ENCODE measurements at places on chromosomes 7 and 10.

- no peak for DNase-seq
Measured at GRCh38 chr7:24769014-24769830, 12.0 kb upstream of the GSDME start.

- no peak for DNase-seq
Measured at GRCh38 chr7:148108381-148108780, 482.2 kb upstream of the C7orf33 start.

- DNase-seq, result no peak
Measured at GRCh38 chr7:1109581-1110310, 21.8 kb downstream of the GPER1 start.

- DNase-seq, result no peak
Measured at GRCh38 chr10:61529208-61529607, 76.0 kb upstream of the TMEM26 start.

DNA sequence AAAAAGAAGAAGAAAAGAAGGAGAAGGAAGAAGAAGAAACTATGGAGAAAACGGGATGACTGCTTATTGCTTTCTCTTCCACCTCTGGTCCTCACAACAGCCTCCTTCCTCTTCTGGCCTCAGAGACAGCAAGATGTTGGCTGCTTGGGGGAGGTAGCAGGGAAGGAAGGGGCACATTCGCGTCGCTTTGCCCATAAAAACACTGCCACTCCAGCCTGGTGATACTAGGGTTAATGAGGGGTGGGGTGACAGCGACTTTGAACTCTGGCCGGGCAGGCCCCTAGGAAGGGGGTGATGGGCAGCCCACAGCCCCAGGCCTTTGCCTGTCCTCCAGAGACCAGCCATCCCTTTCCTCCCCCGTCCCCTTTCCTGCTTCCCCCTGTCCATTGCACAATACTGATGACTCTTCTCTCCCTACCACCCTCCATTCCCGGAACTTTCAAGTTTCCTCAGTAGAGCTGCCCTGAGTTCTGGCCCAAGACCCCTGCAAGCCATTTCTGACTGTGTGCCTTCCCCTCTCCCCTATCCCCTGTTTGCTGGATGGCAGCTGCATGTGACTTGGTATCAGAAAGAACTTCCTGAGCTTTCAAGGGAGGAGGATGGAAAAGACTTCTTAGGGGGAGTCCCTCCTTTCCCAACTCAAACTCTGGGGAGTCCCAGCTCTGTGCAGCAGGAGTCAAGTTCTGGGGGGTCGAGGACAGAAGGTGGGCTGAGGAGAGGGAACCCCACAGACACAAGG, 2.2 kb upstream of the CUEDC2 start:
- DNase-seq, result no peak

- no peak for DNase-seq
Measured at GRCh38 chr10:49784681-49785080, 22.6 kb upstream of the OGDHL start.

DNA sequence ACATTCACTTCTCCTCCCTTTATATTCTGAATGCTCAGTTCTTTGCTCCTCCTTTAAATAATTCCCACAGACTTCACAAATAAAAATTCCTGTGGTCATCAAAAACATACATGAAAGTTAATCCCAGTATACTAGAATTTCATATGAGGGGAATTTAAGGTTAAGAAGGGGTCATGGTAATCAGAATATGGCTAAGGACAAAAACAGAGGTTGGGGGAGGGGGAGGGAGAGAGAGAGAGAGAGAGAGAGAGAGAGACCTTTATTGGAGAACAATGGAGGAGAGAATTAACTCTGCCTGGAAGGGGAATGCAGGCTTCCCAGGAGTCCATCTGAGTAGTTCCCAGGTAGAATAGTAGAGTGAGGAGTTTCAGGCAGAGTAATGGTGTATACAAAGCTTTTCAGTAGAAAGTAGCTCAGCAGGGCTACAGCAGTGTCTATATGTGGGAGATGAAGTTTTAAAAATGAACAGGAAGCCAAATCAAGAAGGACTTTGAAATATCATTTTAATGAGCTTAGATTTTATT, 5.2 kb upstream of the CUBN start:
- no peak for DNase-seq

DNA sequence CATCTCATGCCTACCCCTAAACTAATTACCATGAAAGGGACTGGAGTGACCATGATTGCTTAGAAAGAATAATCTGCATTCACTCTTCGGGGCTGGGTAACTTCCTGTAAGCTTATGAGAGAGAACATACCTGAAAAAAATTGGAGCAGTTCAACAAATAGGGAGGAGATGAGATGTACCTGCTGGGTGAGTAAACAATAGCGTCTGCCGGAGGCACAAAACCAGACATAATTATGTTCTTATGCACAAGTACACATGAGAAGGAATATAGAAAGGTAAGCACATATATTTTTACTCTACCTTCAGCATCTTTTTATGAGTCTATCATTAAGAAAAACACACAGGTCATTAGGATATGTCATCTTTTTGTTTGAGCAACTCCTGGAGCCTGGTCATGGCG, 224.6 kb upstream of the FERD3L start:
- DNase-seq, result no peak

GRCh38 chr10:131650169-131650705, 250.6 kb upstream of the PPP2R2D start:
- no peak for DNase-seq

GRCh38 chr7:81111358-81111757, 192.5 kb upstream of the SEMA3C start:
- DNase-seq, result no peak

GRCh38 chr10:5334196-5334880, 30.4 kb upstream of the UCN3 start:
- no peak for DNase-seq

- DNase-seq, result no peak
Measured at GRCh38 chr7:144255471-144255897, 9.1 kb downstream of the OR2A7 start.

- no peak for DNase-seq
Measured at GRCh38 chr7:158454631-158455030, 133.0 kb downstream of the PTPRN2 start.
